ENCODE measurements at places on chromosomes 12 and 14. TPM values are rescaled to one million over a fixed set of nuclear protein-coding genes. Genes with fewer than 3 reads are reported as not detected.

Gene GPR137C
- 0.56 TPM for total RNA-seq

Gene CFAP54
- total RNA-seq: 3.4 TPM

Gene TOMM20L
- total RNA-seq: not detected

Gene BATF
- total RNA-seq: 1.8 TPM

Gene CPNE6
- not detected for total RNA-seq

Gene ADGRD1
- 1.4 TPM for total RNA-seq

Gene PRPH
- 0.92 TPM for total RNA-seq
